ENCODE measurements at places on chromosomes 16 and 17. TPM values are rescaled to one million over a fixed set of nuclear protein-coding genes. Genes with fewer than 3 reads are reported as not detected.

DNA sequence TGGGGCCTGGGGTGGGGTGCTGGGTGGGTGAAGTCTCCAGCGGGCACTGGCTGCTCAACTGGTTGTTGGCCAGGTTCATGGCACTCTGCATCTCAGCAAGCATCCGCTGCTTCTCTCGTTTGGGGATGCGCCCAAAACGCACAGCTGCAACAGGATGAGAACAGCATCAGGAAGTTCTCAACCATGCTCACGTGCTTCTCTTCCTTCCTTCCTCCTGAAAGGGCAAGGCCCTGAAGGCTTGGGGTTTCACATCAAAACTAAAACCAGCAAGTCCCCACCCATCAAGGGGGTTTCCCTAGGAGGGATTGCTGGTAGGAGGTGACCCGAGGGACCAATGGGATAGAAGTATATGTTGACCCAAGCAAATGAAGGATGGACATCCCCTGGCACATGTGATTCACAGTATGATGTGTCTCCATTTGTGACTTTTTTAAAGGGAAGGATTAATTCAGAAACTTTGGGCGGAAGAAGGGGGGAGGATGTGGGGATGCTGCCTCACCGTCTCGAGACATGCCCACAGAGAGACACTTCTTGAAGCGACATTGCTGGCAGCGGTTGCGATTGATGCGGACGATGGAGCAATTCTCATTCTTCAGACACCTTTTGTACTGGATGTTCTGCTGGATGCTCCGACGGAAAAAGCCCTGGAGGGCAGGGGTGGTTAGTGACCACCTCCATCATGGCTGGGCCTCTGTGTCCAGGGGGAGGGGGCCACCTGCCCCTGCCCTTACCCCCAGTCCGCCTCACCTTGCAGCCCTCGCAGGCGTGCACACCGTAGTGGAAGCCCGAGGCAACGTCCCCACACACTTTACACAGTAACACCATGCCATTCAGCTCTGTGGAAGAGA, 4.2 kb downstream of the NR1D1 start:
- no peak for DNase-seq

DNA sequence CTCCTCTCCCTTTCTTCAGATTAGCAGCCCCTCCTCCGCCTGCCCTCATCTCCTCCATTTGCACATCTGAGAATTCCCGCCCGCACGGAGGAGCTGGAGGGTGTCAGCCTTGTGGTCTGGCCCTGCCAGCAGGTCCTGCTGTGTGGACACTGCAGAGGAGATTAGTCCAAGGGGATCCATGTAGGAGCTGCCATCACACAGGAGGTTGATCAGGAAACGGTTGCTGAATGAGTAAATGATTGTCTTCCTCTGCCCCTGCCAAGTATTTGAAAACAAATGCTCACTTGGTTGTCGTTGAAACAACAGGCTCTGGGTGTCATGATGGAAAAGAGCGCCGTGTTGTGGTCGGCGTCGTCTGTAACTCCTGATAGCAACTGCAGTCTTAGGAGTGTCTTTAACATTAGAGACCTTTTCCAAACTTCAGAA, 63.8 kb upstream of the CHMP6 start:
- no peak for DNase-seq

- DNase-seq: no peak
Observed at GRCh38 chr16:82042846-82043245, 7.8 kb downstream of the HSD17B2 start.

The MT4 gene
- not detected for polyA plus RNA-seq

DNA sequence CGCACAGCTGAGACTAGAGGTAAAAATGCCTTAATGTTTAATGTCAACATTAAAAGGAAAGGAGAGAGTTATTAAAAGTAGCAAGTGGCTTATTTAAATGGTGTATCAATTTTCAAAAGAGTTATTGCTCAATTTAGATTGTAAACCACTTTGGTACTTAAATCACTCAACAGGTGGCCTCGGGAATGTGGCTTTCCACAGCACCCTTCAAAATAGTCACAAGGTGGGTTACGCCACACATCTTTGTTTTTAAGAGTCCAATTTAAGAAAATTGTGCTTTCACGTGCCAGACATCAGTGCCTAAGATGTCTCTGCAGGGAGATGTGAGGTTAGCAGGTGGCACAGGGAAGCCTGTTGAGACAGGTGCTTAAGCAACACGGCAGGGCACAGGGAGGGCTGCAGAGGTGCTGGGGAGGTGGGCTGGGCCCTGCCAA, 27.5 kb upstream of the ADCY7 start:
- DNase-seq: no peak

The PALB2 gene
- polyA plus RNA-seq: 11.0 TPM

- peak; percentile 82 for DNase-seq
Observed at GRCh38 chr16:78729687-78730086, 630.2 kb downstream of the WWOX start.

- DNase-seq: no peak
Observed at GRCh38 chr16:80610481-80611156, 69.8 kb downstream of the DYNLRB2 start.

- DNase-seq: no peak
Observed at GRCh38 chr17:28686296-28686695, 24.3 kb downstream of the SUPT6H start.

- DNase-seq: no peak
Observed at GRCh38 chr17:53662608-53663007, 160.1 kb upstream of the KIF2B start.

DNA sequence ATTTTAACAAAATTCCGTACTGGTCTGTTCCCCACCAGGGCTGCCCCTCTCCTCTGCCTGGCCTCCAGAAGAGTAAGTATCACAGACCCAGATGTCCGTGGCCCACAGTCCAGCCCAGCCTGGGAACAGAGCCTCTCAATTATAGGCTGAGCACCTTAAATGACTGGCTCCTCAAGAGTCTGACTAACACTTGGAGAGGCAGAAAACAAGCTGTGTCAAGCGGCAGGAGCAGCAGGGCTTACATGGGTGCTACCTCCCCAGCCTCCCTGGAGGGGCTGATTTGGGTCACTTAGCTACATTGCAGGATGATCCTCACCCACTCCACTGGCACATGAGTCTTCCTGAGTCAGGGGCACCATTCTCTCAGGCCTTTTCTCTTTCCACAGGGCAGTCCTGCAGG, 209.7 kb downstream of the COPRS start:
- DNase-seq: no peak

The MTMR4 gene
- 65.1 TPM for polyA plus RNA-seq

DNA sequence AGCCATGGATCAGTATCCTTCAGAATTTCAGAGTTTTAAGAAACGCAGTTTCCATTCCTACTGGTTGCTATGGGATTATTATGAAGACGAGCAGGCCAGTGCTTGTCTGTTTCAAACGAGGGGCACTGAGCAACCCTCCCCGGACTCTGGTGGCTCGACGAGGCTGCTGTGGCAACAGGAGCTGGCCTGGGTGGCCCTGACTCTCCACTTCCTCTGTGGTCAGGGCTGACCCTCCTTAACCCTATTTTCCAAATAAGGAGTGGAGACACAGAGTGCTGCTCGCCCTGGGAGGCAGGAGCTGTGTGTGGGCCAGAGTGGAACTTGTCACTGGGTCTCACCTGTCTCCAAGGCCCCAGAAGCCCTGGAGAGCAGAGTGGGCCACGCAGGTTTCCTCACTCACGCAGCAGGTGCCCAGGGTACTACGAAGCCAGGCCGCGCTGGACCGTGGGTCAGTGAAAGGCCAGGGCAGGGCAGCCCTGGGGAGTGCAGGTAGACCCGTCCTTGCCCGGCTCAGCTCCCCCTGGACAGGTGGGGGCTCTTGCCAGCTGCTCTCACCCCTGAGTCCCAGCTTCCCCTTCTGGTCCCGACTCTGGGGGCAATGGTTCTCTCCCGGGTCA, 3.3 kb downstream of the GALNS start:
- no peak for DNase-seq

The PIK3R6 gene
- polyA plus RNA-seq: not detected

- DNase-seq: no peak
Observed at GRCh38 chr16:29825145-29826044, 5.1 kb downstream of the MVP start.

The PYDC1 gene
- not detected for polyA plus RNA-seq

DNA sequence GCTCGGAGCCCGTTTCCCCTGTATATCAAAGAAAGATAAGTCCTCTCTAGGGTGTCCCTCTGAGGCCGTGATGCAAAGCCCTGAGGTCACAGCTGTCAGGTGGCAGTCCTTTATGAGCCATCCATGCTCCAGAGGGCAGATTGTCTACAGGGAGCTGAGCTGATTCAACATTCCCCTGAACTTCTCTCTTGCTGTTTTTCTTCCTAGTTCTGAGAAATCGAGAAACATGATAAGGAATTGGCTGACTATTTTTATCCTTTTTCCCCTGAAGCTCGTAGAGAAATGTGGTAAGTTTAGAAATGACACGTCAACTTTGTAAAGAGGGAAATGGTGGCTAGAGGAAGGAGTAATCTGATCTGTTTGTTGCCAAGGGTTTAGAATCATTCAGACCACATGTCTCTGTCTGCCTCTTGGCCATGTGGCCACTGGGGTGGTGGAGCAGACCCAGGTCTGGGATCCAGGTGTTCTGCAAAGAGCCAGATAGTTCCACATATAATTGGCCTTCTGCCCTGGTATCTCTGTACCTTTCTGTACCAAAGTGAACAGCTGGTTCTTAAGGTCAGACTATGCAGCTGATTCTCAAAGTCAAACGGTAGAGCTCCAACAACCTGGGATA, 3.5 kb downstream of the CTNS start:
- no peak for DNase-seq

Measured in HepG2 (cell line).